ENCODE measurements at places on chromosomes 5 and 9. TPM values are rescaled to one million over a fixed set of nuclear protein-coding genes. Genes with fewer than 3 reads are reported as not detected.

GRCh38 chr5:32711362-32711680 is 200 bp downstream of the NPR3 start:
- no peak for DNase-seq

DNA sequence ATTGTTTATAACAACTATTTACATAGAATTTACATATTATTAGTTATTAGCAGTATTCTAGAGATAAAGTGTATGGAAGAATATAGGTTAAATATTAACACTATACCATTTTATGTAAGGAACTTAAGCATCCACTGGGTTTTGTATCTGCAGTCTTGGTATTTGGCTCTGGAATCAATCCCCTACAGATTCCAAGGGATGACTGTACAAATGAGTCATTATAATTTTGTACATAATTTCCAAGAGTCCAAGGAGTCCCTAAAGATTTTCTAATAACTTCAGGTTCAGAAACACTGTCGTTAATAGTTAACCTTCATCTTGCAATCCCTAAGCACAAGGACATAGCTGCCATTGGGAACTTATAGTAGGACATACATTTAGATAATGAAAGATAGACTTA is 254.8 kb upstream of the PDE4D start:
- no peak for DNase-seq

GRCh38 chr5:170638454-170639220 is 134.8 kb downstream of the KCNIP1 start:
- DNase-seq, result peak; percentile 39

GRCh38 chr5:61141801-61142200 is 20.5 kb downstream of the SMIM15 start:
- DNase-seq, result no peak

DNA sequence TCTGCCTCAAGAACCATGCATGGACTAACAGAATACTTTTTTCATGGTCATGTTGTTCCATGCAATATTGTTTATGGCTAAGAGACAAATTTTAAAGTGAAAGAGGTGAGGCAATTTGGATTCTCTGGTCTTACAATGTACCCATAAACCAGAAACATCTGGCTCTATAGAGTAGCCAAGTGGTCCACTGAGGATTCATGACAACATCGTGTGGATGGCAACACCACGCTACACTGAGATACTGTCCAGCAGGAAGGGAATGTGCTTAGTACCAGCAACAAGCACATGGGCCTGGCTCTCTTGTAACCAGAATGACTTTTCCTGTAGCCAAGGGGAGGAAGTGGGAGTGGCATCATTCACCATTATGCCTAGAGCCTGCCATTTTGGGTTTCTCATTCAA is 218.2 kb downstream of the GADD45G start:
- DNase-seq, result no peak

DNA sequence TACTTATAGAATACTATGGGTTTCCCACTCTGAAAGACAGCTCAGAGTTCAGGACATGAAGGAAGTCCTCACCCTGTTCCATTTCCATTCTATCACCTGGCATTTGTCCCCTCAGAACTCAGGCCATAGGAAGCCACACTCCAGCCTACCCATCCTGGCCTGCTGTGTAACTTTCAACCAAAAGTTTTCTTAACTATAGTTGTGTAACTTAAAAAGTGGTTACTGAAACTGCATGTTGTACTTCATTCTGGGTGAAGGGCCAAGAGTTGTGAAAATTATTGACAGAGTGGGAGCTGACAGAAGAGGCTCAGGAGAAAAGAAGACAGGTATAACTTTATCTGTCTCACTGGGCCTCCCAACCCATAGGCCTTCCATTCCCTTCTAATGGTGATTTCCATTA is 212.5 kb downstream of the RAB3C start:
- no peak for DNase-seq

DNA sequence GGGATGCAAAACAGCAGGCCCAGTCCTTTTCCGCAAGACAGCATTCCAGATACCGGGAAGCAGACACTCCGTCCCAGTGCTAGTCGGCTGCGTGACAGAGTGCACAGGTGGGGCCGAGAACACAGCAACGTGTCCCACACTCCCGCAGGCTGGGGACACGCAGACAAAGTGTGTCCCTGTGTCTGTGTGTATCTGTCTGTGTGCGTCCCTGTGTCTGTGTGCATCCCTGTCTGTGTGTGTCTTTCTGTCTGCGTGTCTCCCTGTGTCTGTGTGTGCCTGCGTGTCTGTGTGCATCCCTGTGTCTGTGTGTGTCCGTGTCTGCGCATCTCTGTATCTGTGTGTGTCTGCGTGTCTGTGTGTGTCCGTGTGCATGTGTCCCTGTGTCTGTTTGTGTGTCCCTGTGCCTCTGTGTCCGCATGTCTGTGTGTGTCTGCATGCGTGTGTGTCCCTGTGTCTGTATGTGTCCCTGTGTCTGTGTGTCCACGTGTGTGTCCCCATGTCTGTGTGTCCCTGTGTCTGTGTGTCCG is 137.0 kb downstream of the MRPL36 start:
- DNase-seq, result no peak

DNA sequence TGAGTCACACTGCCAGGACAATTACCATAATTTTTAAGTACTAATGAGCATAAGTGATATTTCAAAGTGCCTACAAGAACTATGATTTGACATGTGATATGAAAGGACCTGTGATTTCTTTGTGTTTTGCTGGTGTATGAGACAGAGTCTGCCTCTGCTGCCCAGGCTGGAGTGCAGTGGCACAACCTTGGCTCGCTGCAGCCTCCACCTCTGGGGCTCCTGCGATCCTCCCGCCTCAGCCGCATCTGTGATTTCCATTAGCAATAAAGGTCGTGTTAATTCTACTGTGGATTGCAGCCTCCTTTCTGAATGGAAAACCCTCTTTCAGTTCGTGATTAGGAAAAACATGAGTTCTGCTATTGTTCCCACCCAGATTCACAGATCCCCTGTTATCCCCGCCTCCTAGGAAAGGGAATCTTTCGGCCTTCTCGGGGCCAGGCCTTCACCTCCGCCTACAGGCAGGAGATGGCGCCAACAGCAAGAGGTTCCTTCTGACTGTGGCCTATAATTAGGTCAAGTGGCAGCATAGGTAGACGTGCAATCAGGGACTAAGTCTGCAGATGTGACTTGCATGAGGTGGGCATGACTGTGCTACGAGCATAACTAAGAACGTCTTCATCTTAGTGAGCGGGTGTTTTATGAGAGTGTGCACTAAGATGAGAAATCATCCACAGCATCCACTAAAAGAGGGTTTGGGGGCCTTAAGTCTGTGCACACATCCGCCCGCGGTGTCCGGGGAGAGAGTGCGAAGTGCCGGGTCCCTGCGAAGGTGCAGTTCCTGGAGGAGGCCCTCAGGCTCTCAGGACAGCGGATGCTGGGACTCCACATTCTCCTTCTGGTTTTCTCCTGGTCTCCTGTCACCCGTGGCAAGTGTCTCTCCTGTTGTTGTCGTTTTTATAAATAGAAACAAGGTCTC is 23.1 kb downstream of the TRIM7 start:
- peak; percentile 46 for DNase-seq

GRCh38 chr5:90144625-90145327 is 264.8 kb downstream of the CETN3 start:
- no peak for DNase-seq

- DNase-seq, result no peak
These were observed 89.7 kb upstream of the CDKN2B start for GRCh38 chr9:22098643-22099332.

DNA sequence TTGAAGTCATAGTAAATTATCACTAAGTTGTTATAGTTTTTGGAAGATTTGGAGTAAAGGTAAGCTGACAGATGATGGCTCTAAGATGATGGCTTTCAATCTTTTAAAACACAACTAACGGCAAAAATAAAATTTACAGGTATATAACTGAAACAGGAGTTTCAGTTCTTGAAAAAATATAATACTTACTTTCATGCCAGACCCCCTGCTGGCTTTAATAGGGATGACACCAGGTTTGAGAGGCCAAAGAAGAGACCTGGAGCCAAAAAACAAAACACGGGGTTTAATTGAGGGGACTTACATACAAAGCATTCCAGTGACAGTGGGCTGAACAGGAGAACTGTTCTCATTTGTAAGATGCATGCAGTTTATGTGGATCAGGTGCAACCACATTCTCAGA is 301.7 kb upstream of the PCSK5 start:
- no peak for DNase-seq

GRCh38 chr5:87195616-87196015 is 72.1 kb upstream of the RASA1 start:
- no peak for DNase-seq

- DNase-seq, result no peak
These were observed 52.2 kb downstream of the ABHD17B start for GRCh38 chr9:71858812-71859211.

GRCh38 chr9:18127499-18127875 is 346.5 kb upstream of the ADAMTSL1 start:
- DNase-seq, result no peak

DNA sequence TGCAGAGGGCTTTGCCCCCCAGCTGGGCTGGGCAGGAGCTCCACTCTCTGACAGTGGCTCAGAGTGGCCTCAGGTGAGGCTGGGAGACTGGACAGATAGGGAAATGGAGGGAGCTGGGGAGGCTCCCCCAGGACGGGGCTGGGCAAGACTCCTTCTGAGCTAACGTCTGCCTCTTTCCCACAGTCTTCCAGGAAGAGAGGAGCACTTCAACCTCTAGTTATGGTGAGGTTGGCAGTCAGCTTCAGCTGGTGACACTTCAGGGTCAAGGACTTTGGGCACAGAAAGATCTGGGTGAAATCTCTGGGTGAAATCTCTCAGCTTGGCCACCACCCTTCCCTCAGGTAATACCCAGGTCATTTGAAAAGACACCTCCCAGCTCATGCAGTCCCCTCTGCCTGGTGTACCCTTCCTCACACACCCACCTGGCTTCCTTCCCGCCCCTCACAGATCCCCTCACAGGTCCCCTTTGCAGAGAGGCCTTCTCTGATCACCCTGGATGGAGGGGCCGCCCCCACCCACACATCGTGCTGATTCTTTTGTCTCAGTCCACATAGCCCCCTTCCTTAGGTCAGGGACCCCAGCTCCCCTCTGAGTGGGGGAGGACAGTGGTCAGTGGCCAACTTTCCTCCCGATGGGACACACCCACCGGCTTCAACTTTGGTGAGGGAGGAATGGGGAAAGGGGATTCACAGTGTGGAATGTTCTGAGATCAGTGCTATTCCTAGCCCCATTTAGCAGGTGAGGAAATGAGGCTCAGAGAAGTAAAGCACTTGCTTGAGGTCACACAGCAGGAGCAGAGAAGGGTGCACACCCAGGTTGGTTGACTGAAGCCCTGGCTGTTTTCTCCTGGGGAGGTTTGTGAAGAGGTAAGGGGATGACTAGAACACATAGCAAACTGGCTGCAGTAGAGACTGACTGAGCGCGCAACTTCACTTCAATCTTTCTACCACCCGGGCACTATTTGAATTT is 15.8 kb upstream of the NEURL1B start:
- no peak for DNase-seq

DNA sequence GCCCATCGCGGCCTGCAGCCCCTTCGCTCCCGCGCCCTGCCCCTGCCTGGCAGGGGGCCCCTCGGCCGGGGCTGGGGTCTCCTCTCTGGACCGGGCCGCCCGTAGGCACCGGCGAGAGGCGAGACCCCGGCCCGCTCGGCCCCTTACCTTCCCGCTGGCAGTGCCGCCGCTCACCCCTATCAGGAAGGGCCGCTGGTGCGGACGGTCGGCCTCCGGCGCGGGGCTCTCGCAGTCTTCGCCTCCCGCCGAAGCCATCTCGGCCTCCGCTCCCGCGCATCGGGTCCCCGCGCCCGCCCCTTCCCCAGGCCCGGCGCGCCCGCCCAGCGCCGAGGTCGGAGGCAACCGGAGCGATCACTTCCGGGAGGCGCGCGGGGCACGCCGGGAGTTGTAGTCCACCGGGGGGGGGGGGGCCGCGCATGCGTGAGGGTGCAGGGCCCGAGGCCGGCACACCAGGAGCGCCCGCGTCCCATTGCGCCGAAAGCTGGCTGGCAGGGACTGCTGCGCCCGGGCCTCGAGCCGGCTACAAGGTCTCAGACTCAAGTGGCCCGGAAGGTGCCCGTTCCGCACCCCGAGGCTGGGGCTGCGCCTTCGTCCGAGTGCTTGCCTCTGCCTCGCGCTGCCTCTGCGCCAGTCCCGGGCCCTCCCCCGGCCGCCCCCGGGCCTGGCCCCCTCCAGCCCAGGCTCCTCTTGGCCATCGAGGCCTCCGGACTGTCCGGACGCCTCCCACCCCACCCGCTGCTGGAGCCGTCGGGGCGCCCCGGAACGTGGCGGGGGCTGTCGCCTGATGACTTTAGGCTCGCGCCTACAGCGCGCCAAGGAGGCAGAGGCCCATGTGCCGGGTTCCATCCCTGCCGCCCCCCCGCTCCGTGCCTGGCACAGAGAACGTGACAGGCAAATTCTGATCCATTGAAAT is at the start of gene UCK1:
Gene UCK1 (minus strand): TSS at position 344 of the 913 bp plus-strand sequence. CDS start 89 bp downstream, at position 255.
- peak; percentile 90 for DNase-seq

DNA sequence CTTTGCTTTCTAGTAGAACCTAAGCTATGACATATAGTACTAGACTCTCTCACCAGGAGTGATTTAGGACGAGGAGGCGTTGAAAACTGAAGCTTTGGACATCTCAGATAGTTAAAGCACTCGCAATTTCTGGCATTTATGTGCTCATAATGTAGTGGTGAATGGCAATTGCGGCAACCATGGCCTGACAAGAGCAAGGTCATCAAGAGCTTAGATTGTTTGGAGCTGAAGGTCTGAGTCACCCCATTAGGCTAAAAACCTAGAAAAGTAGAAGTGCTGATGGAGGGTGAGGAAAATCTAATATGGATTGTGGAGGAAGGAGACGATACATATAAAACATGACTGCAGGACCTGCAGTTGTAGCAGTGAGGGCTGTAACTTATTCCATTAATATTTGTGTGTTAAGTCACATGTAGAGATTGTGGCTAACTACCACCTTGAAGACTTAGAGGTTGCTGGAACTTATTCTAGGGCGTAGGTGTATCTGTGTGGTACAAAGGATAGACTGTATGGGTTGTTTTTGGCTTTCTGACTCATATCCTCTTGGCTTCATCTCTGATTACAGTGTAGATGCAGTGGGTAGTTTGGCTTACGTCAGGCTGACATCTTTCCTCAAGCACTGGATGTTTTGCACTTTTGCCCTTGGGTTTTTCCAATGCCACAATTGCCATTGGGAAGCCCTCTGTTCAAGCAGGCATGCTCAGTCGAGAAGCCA is 138.9 kb upstream of the CDKN2B start:
- no peak for DNase-seq

- no peak for DNase-seq
These were observed 131.0 kb downstream of the PBX3 start for GRCh38 chr9:125878164-125878631.

GRCh38 chr9:133735415-133735775 is 2.8 kb downstream of the SARDH start:
- DNase-seq, result no peak

DNA sequence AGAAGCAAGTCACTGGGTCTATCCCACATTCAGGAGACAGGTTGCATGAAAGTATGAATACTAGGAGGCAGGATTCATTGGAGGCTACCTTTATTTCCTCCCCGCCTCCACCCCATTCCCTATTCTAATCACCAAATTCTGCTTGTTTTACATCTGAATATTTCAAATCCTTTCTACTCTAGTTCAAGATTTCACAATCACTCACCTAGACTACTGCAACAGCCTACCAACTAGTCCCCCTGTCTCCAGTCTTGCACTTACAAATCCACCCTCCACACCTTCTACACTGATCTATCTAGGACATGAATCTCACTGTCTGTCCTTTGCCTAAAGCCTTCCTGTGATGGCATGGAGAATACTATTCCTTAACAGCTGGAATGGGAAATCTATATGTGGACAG is 6.4 kb upstream of the KIF27 start:
- DNase-seq, result no peak

The CTSV gene
- total RNA-seq, result 0.11 TPM

The IFNA13 gene
- total RNA-seq, result not detected

The NIM1K gene
- 0.44 TPM for total RNA-seq

The SLC6A7 gene
- not detected for total RNA-seq

Measured in CD4-positive, alpha-beta T cell (primary cell).